ENCODE measurements at places on chromosomes 1 and 21. TPM values are rescaled to one million over a fixed set of nuclear protein-coding genes. Genes with fewer than 3 reads are reported as not detected.

The S100B gene
- total RNA-seq: not detected

DNA sequence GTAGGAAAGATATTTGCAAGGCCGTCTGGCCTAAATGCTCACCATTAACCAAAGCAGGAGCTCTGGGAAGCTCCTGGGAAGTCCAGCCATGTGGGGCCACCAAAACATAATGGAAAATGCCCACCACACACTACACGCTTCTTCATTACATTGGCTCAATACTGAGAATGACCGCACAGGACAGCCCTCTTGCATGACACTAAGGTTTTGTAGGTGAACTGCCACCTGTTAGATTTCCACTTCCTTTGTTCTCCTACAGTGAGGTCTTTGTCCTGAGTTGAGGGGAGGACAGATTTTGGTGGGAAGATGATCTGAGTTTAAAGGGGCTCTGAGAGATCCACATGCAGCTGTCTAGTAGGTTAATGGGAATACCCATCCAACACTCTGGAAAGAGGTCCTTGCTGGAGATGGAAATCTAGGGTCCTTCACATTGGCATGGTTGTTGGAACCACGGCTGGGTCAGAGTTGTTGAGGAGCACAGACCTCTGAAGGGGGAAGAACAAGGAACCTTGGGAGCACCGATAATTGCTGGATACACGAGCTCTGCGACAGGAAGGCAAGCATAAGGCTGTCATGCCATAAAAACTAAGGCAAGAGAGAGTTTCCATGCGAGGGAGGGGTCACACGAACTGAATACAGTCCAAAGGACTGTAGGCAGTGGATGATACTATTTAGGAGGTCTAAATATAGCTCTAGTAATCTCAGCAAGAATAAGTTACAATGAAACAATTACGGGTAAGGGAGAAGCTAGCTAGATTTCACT lies 105.5 kb upstream of the IRF2BP2 start:
- DNase-seq: no peak

DNA sequence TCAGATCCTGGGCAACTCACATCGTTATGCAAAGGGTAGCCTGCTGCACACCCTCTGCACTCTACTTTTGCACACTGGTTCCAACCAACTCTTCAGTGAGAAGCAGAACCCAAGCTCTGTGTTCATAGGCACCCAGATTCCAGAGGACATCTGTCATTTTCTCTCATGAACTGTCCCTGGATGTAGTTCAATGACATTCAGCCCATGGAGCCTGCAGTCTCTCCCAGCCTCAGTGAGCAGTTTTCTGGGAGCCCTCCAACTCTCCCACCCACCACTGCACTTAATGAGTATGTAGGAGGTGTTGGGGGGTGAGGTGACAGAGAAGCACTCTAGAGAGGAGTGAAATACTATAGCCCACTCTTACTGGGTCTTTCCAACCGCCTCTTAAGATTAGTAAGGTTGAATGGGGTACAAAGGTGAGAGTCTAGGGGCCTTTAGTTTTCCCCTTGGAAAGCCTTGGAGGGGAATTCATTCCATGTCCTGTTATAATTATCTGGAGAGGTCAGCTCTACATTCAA lies 58.1 kb upstream of the APOBEC4 start:
- no peak for DNase-seq

The TPR gene
- total RNA-seq: 147 TPM

DNA sequence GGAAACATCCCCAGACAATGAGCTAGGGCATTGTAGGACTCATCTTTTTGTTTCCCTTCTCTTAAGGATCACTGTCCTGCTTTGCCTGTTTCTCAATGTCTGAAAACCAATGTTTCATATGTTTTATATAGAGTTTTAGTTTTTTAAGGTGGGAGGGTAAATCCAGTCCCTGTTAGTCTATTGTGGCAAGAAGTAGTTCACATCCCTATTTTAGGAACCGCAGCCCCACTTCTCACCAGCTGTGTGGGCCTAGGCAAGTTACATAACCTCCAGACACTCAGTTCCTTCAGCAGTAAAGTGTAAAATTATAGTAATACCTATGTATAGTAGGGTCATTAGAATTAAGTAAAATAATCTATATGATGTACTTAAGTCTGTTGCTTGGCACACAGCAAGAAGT lies 105.8 kb upstream of the WLS start:
- no peak for DNase-seq

All from dermis blood vessel endothelial cell (primary cell).